ENCODE measurements at places on chromosomes 2 and 18. TPM values are rescaled to one million over a fixed set of nuclear protein-coding genes. Genes with fewer than 3 reads are reported as not detected.
A peak's percentile ranks its signal among the peaks of the same experiment; 100 is the strongest.

ALPP gene
- 0.45 TPM for total RNA-seq

DNA sequence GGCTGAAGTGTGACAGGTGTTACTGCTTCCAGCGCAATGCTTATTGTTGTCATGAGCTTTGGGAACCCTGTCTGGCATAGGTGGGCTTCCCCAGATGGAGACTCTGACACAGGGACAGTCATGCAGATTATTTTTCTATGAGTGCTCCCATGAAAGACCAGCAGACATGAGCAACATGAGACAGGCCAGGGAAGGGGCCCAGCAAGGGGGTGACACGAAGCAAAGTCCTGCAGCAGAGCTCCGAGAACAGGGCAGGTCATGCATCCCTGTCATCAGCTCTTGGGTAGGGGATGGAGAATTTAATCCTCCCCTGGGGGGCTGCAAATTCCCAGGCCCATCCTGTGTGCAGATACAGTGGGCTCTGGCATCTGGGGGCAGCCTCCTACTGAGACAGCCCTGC, 77.4 kb downstream of the CTAGE1 start:
- H3K4me1 ChIP-seq, result peaks cover 14% of the 10 kb centered on the region
- DNase-seq, result no peak
- H3K27me3 ChIP-seq, result no peaks in the 10 kb centered on the region
- H3K36me3 ChIP-seq, result no peaks in the 10 kb centered on the region
- H3K27ac ChIP-seq, result no peak overlapping the region

SCN7A gene
- total RNA-seq, result not detected

- H3K27ac ChIP-seq, result no peak overlapping the region
- H3K36me3 ChIP-seq, result peaks cover 49% of the 10 kb centered on the region
- no peak overlapping the region for H3K4me3 ChIP-seq
Measured at GRCh38 chr2:120804459-120804858, 68.8 kb downstream of the GLI2 start.

NABP1 gene
- 73.8 TPM for total RNA-seq

DNA sequence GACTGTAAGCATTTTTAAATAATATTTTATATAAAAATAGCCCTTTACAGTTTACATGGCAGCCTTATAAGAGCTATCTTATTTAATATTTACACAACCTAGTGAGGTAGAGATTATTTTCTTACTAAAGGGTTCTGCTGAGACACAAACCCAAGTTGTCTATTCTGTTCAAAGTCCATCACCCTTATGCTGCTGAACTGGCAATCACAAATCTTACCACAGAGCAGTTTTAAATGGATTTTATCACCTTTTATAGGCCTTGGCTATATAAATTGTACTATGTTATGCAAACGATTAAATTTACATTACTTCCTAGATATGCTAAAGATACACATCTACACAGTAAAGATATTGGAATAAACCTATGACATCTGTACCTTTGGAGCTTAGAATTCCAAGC, 40.7 kb downstream of the RBM45 start:
- no peaks in the 10 kb centered on the region for H3K27me3 ChIP-seq
- H3K4me1 ChIP-seq, result peaks cover 4% of the 10 kb centered on the region
- no peaks in the 10 kb centered on the region for H3K36me3 ChIP-seq
- no peak overlapping the region for H3K27ac ChIP-seq
- DNase-seq, result no peak

C2orf72 gene
- 0.41 TPM for total RNA-seq

DNA sequence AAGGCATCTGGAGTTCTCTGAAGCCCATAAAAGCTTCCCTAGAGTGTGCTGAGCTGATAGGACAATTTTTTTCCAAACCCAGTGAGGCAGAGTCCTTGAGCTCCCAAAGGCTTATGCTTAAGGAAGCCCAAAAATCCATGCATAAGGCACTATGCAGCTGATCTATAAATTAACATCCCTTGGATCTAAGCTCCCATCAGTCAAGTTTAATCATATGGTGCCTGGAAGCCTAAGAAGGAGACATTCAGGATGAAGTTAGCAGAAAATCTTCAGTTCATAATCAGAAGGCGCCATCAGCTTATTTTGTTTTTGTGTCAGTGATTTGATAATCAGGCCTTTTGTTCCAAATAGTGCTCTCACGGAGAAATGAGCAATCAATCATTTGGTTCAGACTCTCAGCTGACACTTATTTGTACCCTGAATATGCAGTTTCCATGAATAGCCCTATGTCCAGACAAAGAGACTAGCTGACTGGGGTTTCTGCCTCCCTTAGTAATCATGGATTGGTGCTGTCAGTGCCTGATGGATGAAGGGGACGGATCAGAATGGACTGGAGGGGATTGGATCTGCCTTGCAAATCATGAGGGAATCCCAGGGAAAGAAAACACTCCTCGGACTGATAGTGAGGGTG, 464.8 kb upstream of the RGPD4 start:
- H3K27ac ChIP-seq, result no peak overlapping the region
- no peaks in the 10 kb centered on the region for H3K4me1 ChIP-seq
- no peaks in the 10 kb centered on the region for H3K27me3 ChIP-seq
- H3K4me3 ChIP-seq, result no peak overlapping the region
- no peaks in the 10 kb centered on the region for H3K36me3 ChIP-seq
- DNase-seq, result no peak

C2orf66 gene
- total RNA-seq, result 0.05 TPM

- H3K4me3 ChIP-seq, result no peak overlapping the region
- no peaks in the 10 kb centered on the region for H3K4me1 ChIP-seq
- no peak for DNase-seq
- H3K27me3 ChIP-seq, result 0 out of 2 replicates have a peak, but pooled peaks cover 5% of the 10 kb centered on the region
Measured at GRCh38 chr2:110903548-110903947, 171.2 kb downstream of the ACOXL start.

CCDC88A gene
- total RNA-seq, result 73.5 TPM

GRCh38 chr2:58146707-58147106, 94.4 kb downstream of the FANCL start:
- H3K4me1 ChIP-seq, result no peaks in the 10 kb centered on the region
- no peaks in the 10 kb centered on the region for H3K27me3 ChIP-seq
- H3K27ac ChIP-seq, result no peak overlapping the region
- H3K36me3 ChIP-seq, result peaks cover 3% of the 10 kb centered on the region
- no peak overlapping the region for H3K4me3 ChIP-seq
- DNase-seq, result no peak

SPDYA gene
- total RNA-seq, result 0.28 TPM

GRCh38 chr18:76977108-76977621, 154.8 kb downstream of the ZNF236 start:
- H3K4me1 ChIP-seq, result no peaks in the 10 kb centered on the region
- no peak overlapping the region for H3K4me3 ChIP-seq
- DNase-seq, result no peak
- no peak overlapping the region for H3K27ac ChIP-seq
- H3K27me3 ChIP-seq, result no peaks in the 10 kb centered on the region
- no peaks in the 10 kb centered on the region for H3K36me3 ChIP-seq

FEV gene
- not detected for total RNA-seq

GRCh38 chr2:23596316-23596885, 211.4 kb downstream of the KLHL29 start:
- peak overlapping the region; percentile 2 for H3K4me3 ChIP-seq
- peak; percentile 71 for DNase-seq
- H3K4me1 ChIP-seq, result peaks cover 50% of the 10 kb centered on the region

GRCh38 chr2:168526641-168527040, 70.6 kb downstream of the CERS6 start:
- H3K36me3 ChIP-seq, result no peaks in the 10 kb centered on the region
- no peak overlapping the region for H3K4me3 ChIP-seq
- no peaks in the 10 kb centered on the region for H3K27me3 ChIP-seq
- peak; percentile 16 for DNase-seq

- H3K4me3 ChIP-seq, result no peak overlapping the region
- H3K27me3 ChIP-seq, result no peaks in the 10 kb centered on the region
- no peaks in the 10 kb centered on the region for H3K4me1 ChIP-seq
Measured at GRCh38 chr2:124112966-124113365, 87.9 kb downstream of the CNTNAP5 start.

DNA sequence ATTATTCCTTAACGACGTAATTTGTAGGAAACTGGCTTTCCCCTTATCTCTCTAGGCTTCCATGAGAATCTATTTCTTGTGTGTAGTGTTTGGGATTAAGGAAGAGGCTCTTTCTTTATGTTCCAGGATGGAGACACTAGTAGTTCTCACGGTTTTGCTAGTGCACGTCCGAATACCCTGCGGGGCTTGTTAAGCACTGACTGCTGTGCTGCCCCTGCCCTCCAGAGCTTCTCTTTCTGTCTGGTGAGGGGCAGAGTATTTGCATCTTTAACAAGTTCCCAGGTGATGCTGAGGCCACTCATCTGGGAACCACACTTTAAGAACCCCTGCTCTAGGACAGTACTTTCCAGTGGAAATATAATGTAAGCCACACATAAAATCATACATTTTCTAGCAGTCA, 76.4 kb downstream of the SPATS2L start:
- no peak for DNase-seq
- H3K27ac ChIP-seq, result peak overlapping the region; percentile 37
- H3K36me3 ChIP-seq, result peaks cover under 1% of the 10 kb centered on the region
- H3K4me3 ChIP-seq, result no peak overlapping the region
- H3K4me1 ChIP-seq, result peaks cover 45% of the 10 kb centered on the region

- no peak overlapping the region for H3K4me3 ChIP-seq
- no peaks in the 10 kb centered on the region for H3K27me3 ChIP-seq
- H3K4me1 ChIP-seq, result peaks cover 7% of the 10 kb centered on the region
- no peaks in the 10 kb centered on the region for H3K36me3 ChIP-seq
Measured at GRCh38 chr2:178008636-178009289, 63.8 kb downstream of the PDE11A start.

GRCh38 chr2:7430421-7430868, 513.2 kb downstream of the RNF144A start:
- no peak for DNase-seq
- H3K4me1 ChIP-seq, result no peaks in the 10 kb centered on the region
- H3K4me3 ChIP-seq, result no peak overlapping the region
- H3K27me3 ChIP-seq, result no peaks in the 10 kb centered on the region
